ENCODE measurements at places on chromosomes 16 and 17.
A peak's percentile ranks its signal among the peaks of the same experiment; 100 is the strongest.

GRCh38 chr17:35537601-35538141 is at the start of gene SLFN12L:
TSS of gene SLFN12L (minus strand) at chr17:35537678. CDS start at chr17:35522364, 15,314 bp downstream.
- DNase-seq, result no peak

DNA sequence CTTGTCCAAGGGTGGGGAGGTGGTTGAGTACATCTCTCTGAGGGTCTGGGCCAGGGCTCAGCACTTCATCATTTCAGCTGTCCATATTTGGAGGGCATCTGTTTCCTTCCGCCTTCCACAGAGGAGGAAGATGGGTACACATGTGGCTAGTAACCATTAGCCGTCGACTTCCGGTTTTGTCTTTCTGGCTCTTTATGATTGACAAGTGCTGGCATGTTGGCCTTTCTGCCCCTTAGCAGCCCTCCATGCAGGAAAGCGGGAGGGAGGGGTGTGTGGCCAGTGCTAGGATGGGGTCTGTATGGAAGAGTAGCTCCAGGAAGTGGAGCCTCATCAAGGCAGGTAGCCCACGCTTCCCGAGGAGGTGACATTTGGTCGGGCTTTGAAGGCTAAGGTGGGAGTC is 69.6 kb downstream of the RAI1 start:
- no peak for DNase-seq

DNA sequence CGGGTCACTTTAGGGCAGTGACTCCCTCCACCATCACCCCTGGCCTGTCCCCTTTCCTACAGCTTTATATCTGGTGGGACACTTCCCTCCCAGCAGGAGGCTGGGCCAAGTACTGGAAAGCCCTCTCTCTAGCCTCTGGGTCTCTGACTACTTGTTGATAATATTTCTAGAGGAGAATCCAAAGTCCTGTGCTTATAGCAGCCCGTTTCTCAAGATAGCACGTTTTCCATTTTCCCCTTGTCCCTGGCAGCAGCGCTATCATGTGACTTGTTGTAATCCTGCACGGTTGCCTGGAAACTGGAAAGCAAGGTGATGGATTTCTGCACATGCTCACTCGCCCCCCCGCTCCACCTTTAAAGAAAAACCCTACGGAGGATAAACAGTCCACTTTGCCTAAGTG is 3.3 kb upstream of the AXIN2 start:
- no peak for DNase-seq

- DNase-seq, result no peak
Measured at GRCh38 chr16:28172336-28172735, 39.4 kb downstream of the XPO6 start.

GRCh38 chr17:8997994-8998628 is 23.2 kb upstream of the NTN1 start:
- no peak for DNase-seq

DNA sequence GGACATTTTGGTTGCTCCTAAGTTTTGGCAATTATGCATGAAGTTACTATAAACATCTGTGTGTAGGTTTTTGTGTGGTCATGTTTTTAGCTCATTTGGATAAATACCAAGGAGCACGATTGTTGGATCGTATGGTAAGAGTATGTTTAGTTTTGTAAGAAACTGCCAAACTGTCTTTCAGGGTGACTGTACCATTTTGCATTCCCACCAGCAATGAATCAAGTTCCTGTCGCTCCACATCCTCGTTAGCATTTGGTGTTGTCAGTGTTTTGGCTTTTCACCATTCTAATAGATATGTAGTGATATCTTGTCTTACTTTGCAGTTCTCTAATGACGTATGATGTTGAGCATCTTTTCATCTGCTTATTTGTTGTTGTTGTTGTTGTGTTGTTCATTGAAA is 20.2 kb downstream of the TENT4B start:
- DNase-seq, result no peak

GRCh38 chr17:65813306-65813705 is 251.9 kb upstream of the AXIN2 start:
- DNase-seq, result no peak

GRCh38 chr17:81094509-81095382 is 59.8 kb downstream of the BAIAP2 start:
- DNase-seq, result no peak

DNA sequence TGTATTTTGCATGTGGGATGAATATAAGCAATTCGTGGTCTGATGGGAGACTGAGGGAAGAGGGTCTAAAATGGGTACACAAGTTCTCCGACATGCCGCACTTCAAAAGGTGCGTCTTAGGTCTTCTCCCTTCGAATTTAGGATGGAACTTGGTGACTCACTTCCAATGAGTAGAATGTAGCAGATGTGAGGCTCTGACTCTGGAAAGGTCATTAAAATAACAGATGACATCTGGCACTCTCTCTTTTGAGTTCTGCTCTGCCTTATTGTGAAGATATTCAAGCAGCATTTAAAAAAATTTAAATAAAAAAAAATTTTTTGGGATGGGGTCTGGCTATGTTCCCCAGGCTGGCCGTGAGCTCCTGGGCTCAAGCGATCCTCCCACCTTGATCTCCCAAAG is 92.7 kb downstream of the TMEM100 start:
- no peak for DNase-seq

GRCh38 chr16:88194397-88195268 is 188.1 kb upstream of the ZNF469 start:
- no peak for DNase-seq

DNA sequence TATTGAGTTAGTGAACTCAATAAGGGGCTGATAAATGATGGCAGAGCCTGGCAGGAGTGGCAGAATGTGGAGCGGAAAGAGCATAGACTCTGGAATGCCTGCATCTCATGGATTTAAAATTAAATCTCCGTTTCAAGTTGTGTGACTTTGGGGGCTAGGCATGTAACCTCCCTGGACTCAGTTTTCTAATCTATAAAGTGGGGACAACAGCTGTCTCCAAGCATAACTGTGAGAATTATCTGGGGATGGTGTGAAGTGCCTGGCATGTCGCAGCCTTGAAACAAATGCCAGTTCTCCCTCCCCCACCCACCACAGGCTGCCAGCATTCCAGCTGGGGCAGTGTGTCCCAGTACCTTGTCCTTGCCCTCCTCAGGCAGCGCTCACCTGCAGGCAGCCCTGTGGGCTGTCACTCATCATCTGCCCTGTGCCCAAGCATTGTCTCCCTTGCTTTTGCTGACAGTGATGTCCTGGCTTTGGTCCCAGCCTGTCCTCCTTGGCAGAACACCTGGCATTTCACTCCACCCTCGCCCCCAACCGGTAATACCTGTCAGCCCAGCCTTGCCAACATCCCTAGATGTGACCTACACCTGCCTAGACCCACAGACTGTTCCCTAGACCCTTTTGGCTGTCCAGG is 129.6 kb downstream of the MRM1 start:
- no peak for DNase-seq

DNA sequence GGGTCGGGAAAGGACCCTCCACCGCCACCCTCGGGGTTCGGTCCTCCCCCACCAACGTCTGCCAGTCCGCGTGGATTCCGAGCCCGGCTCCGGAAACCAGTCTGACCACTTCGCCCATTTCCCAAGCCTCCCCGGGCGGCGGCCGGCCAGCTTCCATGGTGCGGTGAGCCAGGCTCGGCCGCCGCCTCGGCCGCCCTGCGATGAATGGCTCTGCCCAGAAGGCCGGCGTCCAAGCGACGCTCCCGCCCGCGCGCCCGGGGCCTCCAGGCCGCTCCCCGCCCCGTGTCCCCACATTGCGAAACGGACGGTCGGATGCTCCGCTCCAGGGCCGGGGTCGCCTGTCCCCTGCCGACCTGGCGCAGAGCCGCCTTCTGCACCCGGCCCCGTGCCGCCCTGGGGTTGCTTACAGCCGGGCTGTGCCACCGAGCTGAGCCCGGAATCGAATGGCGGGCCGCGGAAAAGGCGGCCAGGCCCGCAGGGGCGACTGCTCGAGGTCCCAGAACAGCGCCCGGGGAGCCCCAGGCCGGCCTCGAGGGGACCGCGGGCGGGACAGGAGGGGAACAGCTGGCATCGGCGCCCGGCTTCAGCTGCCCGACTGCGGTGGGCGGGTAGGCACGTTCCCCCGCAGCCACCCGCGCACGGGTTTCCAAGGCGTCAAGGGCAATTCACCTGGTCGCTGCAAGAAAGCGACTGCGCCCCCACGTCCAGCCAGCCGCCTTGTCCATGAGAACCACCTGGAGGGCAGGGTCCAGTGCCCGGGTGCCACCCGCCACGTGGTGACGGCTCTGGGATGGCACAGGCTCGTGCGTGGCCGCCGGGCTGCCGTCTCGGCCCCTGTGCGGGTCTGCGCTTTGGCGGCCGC is 18.3 kb upstream of the CBX8 start:
- no peak for DNase-seq

GRCh38 chr16:22235839-22236745 is 30.0 kb downstream of the EEF2K start:
- no peak for DNase-seq

GRCh38 chr17:50913120-50913519 is 47.0 kb upstream of the TOB1 start:
- peak; percentile 38 for DNase-seq

- DNase-seq, result no peak
Measured at GRCh38 chr17:28487881-28488532, 14.6 kb downstream of the SLC13A2 start.

DNA sequence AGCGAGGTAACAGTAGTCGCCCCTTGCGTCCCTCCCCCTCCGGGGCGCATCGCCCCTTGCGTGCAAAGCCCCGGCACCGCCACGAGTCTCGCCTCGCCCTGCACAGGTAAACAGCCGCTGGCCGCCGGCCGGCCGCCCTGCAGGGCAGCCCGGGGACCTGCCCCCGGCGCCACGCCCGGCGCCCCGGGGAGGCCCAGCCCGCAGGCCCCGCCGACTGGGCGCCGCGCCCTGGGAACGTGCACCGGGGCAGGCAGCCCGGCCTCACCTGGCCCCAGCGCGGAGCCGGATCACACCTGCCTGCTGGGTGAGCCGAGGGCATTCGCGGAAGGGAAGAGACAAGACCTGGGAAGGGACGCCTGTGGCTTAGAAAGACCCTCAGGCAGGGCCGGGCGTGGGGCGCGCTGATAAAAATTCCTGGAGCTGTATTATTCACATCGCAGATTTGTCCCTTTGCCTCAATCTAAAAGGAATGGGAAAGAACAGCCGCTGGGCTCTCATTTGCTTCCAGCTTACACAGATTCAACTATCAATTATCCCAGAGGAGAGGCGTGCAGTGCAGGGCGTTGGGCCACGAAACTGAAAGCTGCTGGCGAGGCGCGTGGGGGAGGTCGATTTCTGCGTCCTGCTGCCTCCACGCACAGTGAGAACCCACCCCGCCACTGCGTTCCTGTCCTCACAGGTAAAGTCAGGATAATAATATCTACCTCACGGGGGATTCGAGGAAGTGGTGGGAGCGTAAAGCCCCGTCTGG is 451.9 kb downstream of the SLC39A11 start:
- no peak for DNase-seq

GRCh38 chr17:61635913-61636432 is 45.0 kb upstream of the NACA2 start:
- DNase-seq, result no peak

DNA sequence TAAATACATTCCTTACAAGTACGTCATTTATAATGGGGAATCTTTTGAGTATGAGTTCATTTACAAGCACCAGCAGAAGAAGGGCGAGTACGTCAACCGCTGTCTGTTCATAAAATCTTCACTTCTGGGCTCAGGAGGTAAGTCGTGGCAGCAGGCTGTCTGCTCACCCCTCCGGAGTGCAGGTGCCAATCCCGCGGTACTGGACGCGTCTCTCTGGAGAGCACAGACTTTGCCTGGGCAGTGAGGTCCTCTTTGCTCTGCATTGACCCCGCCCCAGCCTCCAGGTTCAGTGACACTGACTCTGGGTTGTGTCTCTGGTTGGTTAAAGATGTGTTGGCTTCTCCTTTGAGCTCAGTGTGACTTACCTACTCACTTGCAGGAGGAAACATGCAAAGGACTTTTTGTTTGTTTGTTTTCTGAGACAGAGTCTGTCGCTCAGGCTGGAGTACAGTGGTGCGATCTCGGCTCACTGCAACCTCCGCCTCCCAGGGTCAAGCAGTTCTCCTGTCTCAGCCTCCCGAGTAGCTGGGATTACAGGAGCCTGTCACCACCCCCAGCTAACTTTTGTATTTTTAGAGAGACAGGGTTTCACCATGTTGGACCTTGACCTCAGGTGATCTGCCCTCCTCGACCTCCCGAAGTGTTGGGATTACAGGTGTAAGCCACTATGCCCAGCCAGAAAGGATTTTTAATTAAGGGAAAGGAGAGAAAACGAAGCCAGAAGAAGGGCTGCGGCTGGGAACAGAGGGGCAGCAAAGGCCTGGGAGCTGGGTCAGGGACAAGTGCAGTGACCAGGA is 31.2 kb downstream of the RNF213 start:
- DNase-seq, result no peak

DNA sequence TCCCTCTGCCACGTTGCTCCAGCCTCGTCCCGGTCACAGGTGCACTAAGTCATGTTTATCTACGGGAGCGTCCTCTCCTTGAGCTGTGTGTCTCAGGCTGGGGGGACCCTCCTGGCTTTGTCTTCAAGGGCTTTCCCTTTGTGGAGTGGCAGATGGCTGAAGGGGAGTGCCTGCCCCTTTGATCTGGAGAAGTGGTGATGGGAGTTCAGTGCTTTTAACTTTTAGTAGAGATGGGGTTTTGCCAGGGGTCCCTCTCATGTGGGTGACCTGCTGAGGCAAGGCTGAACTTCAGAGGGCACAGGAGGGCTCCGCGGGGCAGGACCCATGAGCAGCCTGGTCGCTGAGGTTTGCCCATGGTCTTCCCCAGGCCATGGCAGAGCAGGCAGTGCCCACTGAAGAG is 73.1 kb upstream of the CDC42EP4 start:
- no peak for DNase-seq

GRCh38 chr16:64406770-64407181 is 715.1 kb downstream of the CDH11 start:
- DNase-seq, result no peak

DNA sequence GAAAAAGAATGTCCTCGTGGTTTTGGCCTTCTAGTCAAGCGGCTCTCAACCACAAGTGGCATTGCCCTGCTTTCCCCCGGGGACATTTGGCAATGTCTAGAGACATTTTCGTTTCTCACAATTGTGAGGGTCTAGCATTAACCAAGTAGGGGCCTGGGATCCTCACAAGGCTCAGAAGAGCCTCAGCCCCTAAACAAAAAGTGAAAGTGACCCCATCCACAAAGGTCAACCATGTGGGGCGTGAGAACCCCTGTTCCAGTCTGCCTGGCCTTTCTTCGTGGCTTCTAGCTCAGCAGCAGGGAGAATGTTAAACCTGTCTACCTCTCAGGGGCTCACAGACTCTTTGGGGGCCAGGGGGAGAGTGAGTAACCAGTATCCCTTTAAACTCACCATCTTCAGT is 4.8 kb upstream of the RPL38 start:
- no peak for DNase-seq

- DNase-seq, result no peak
Measured at GRCh38 chr16:3193221-3194212, 5.5 kb downstream of the OR1F1 start.

DNA sequence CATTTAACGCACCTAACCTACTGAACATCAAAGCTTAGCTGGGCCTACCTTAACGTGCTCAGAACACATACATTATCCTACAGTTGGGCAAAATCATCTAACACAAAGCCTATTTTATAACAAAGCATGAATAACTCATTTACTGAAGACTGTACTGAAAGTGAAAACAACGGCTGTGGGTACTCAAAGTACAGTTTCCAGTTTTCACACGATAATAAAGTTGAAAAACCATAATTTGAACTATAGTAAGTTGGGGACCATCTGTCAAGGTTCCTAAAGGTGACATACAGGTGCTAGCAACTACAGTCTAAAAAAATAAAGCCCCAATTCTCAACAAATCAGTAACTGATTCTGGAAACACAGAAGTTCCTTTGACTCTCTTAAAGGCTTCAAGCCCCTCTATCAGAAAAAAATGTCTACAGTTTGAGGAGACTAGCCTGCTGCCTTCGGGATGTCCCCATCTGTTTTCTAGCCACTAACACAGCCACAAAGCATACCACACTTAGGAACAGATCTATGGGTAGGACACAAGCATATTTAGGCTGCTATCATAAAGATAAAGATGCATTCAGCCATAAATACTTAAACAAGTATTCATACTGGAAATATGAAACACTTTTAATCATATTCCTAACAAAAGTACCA is 71.3 kb downstream of the KANSL1 start:
- no peak for DNase-seq

Measured in cardiac septum (tissue), 1 donor.